ENCODE measurements at places on chromosomes 12 and 14.

- no peak for DNase-seq
Observed at GRCh38 chr12:57524814-57525614, 2.4 kb downstream of the MBD6 start.

GRCh38 chr12:93231938-93232337 lies 145.8 kb upstream of the NUDT4 start:
- no peak for DNase-seq

- DNase-seq, result no peak
Observed at GRCh38 chr12:102093319-102093718, 26.6 kb downstream of the NUP37 start.

GRCh38 chr14:60838601-60839000 lies 104.0 kb downstream of the MNAT1 start:
- DNase-seq, result no peak

DNA sequence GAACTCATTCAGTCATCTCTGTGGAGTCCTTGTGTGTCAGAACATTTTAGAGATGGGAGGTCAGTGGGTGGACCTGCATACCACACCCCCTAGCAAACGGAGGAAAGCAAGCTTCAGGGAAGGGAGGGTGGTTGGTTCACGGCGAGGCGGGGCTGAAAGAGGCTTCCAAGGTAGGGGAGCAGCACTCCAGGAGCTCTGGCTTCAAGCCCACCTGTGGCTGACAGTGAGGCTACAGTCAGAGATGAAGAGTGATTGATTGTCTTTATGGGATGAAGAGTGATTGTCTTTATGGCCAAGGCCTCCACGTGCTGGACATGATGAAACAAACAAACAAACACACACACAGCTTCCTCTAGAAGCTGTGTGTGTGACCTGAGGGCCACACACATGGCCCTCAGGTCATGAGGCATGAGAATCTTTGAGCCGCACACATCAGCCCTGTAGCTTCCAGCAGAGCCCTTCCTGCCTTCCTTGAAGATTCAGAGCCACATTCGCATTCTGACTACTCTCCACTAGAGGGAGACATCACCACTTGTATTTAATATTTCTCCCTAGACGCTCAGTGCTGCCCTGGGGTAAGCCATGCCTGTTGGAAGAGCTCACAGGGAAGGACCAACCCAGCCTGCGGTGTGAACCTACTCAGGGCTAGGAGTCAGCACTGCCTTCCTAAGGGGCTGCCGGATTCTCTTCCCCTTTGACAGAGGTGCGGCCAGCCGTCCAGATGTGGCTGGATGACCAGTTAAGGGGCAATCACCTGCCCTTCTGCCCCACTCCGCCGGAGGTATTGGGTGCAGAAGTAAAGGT lies 54.4 kb upstream of the KCNA1 start:
- DNase-seq, result peak; percentile 80

- DNase-seq, result no peak
Observed at GRCh38 chr12:106369624-106370346, 12.2 kb downstream of the POLR3B start.

- no peak for DNase-seq
Observed at GRCh38 chr14:33657476-33657875, 293.4 kb downstream of the EGLN3 start.

DNA sequence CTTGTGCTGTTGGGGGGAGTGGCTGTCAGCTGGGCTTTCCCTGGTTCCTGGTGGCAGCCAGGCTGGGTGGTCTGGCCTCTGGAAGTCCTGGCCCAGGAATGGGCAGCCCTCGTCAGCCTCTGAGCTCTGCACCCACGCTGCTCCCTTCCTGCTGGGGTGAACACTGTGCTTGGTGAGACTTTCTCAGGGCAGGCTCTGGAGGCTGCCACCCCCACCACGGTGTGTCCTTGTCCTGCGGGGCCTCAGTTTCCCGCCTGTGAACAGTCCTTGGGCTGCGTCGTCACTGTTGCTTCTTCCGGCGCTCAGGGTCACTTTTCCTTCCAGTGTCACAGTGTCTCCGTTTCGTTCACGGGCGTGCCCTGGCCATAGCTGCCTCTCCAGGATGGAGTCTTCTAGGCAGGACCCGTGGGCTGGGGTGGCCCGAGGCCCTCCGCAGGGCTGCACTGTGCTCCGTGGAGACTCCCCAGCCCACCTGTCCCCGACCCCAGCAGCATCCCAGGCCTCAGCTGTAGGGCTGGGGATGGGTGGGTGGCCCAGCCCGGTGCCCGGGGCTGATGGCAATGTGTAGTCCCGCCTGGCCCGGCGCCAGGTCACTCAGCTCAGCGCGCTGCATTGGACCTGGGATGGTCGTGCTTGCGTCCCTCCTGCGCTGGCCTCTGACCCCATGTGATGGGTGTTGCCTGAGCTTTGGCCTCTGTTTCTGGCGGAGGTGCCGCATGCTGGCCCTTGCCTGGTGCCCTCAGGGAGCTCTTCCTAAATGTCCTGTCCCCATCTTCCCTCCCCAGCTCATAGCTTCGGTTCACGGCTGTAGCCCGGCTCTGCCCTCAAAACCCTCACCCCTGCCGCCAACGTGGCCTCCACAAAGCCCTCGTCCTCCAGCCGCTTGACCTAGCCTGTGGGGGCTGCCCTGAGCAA lies 6.8 kb downstream of the KIF26A start:
- no peak for DNase-seq

- no peak for DNase-seq
Observed at GRCh38 chr12:131583090-131583712, 127.7 kb upstream of the SFSWAP start.

GRCh38 chr12:7628381-7628961 lies 37.2 kb downstream of the APOBEC1 start:
- no peak for DNase-seq

DNA sequence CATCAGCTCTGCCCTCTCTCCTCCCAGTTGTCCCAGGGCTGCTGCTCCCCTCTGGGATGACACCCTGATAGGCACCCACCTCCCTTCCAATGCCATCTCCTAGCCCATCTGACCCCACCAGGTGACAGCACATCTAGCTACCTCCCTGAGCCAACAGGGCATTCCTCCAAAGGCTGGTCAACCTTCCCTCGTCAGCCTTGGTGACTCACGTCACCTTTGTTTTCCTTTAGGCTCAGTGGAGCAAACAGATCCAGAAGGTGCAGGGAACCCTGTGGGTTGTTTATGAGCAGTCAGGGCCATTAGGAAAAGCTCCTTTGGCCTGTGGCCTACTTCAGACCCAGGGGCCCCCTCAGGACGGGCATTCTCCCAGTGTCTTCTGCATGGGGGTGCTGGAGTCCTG lies 32.4 kb downstream of the PIGH start:
- DNase-seq, result no peak

- DNase-seq, result no peak
Observed at GRCh38 chr12:2490831-2491230, 303.9 kb upstream of the FKBP4 start.

- no peak for DNase-seq
Observed at GRCh38 chr14:74238974-74239847, at the start of gene VSX2. Gene VSX2 (plus strand): TSS chr14:74239449. CDS start chr14:74239562, 113 bp downstream.

- DNase-seq, result no peak
Observed at GRCh38 chr12:7448099-7448498, 4.1 kb upstream of the CD163L1 start.

- no peak for DNase-seq
Observed at GRCh38 chr12:51822956-51823355, 25.6 kb downstream of the FIGNL2 start.

- no peak for DNase-seq
Observed at GRCh38 chr14:58797010-58797429, 159.3 kb downstream of the DACT1 start.

GRCh38 chr12:3630621-3631271 lies 122.2 kb downstream of the CRACR2A start:
- DNase-seq, result no peak

DNA sequence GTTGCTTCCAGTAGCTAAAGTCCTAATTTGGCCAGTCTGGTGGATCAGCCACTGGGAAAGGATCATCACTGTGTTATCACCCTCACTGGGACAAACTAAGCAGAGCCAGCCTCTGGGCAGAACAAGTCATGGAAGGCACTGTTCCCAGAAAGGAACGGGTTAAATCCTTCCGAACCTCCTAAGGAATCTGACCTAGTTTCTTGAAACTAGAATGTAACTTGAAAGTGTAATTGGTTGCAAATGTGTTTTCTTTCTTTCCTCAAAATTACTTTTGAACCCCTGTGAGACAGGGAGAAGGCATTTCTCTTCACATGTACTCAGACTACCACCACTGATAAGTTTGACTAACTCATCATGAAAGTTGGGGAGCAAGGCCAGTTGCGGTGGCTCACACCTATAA lies 18.7 kb upstream of the KICS2 start:
- DNase-seq, result no peak

DNA sequence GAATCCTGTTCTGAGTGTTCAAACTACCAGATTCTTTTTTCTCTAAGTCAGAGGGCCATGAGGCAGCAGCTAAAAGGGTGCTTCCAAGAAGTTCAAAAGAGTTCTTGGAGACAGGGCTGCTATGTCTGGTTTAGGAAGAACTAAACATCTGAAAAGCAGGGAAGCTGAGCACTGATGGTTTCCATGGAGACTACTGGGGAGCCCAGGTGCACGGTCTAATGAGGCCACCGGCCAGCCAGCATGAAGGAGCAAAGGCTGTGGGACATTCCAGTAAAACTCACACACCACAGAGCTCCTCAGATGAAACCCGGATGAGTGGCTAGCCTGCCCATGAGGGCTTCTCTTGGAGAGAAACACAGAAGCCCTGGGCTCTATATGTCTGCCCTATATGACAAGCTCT lies 97.3 kb downstream of the KCNK10 start:
- DNase-seq, result no peak

DNA sequence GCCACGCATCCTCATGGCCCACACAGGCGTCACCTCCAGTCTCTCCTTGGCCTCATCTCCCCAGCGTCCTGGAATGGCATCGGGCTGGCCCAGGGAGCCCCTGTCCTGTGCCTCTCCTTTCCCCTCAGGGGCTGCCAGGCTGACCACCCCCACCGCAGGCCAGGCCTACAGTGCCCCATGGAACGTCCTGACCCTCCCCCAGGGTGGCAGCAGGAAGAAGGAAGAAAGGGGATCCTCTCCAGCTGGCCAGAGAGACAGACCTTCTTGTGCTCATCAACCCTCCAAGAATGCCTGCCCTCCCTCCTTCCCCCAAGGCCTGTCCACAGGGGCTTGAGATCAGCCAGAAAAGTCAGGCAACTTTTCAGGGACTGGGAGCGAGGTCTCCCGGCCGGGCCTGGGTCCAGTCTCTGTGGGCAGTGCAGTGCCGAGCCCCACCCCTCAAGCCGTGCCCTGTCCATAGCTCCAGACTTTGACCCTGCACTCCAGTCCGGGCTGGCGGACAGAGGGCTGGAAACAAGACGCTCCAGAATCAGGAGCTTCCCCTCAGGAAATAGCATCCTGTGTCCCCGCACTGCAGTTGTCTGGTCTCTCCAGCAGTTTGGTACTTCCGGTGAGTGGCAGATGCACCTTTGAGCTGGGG lies at the start of gene DAO:
TSS of gene DAO (plus strand) at position 478 of the 640 bp plus-strand sequence. CDS start 4,915 bp downstream, outside the sequence.
- DNase-seq, result peak; percentile 58

DNA sequence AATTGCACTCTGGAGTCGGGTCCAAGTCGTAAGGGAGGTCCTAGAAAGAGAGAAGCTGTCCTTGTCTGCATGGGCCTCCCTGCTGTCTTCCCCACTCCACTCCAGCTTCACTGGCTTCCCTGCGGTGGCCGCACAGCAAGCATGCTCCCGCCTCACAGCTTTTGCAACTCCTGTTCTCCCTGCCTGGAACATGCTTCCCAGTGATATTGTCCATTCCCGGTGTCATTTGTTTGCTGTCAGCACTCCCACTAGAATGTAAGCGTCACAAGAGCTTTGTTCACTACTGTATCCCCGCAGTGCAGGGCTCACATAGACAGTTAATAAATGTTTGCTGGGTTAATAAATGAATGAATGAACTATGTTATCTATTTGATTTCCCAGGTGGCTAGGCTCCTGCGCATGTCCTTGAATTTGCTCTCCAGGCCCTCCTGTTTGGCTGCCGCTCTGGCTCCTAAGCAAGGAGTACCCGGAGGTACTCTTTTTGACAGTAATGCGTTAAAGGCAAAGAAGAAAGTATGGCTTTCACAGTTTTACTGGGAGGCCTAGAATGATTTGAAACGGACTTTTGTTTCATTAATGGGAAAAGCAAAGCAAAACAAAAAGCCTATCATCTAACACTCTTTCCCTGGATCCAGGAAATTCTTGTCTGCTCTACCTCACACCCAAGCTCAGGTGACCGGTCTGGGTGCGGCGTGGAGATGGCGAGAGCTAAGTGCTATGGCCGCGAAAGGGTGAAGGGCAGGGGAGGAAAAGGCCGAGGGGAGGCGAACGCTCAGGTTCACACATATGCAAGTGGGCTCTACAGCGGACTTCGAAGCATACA lies 6.2 kb upstream of the SLC7A7 start:
- DNase-seq, result no peak

GRCh38 chr12:40980427-40980961 lies 207.6 kb upstream of the PDZRN4 start:
- no peak for DNase-seq

DNA sequence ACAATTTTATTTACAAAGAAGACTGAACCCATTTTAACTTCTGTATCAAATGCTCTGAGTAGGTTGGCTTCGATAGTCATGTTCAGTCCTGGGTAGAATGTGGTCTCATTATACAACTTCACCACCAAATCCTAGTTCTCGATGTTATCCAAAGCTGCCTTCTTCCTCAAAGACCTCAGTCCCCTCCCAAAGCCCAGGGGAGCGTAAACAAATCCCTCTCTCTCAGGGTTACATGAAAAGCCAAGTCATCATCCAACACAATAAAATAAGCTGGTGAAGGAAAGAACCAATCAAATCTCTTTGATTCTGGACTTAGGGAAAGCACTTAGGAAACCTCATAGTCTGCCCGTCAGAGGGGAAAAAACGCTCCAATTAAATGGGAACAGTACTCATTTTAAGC lies 9.1 kb downstream of the PTCSC3 start:
- no peak for DNase-seq

DNA sequence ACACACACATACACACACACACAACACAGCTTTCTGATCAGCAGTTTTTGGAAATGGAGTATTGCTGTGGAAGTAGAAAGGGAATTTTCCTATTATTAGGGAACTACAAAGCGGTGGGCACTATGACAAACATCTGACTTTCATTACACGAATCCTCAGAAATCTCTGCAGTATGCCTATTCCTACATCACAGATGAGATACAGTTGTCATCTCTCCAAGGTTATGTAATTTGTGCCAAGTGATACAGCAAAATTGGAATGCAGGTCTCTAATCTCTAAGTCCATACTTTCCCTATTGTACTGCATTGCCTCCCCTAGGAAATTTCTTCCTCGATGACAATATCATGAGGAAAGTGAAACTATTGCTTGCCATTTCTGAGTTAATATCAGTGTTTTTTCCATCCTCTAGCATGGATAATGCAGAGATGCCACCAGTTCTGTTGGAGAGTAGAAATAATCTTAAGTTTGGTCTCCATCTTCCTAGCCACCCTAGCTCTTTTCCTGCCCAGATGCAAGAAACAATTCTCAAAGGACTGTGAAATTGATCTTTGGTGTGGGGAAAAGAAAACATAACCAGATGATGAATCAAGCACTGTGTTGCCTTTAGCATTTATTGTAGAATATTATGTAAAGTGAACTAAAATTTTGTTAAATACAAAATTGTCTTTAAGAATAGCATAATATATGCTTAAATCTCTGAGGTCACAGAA lies 94.7 kb downstream of the ERGIC2 start:
- DNase-seq, result no peak

GRCh38 chr14:92934196-92935085 lies 11.5 kb downstream of the CHGA start:
- no peak for DNase-seq

- DNase-seq, result no peak
Observed at GRCh38 chr12:4621511-4621910, 27.3 kb downstream of the AKAP3 start.

Measured in globus pallidus (tissue), 1 donor.